ENCODE measurements at places on chromosomes 3 and 15. TPM values are rescaled to one million over a fixed set of nuclear protein-coding genes. Genes with fewer than 3 reads are reported as not detected.

GRCh38 chr15:60594071-60594470, 115.1 kb upstream of the ICE2 start:
- H3K27ac ChIP-seq, result no peak overlapping the region
- H3K27me3 ChIP-seq, result no peaks in the 10 kb centered on the region
- H3K36me3 ChIP-seq, result peaks cover 4% of the 10 kb centered on the region
- peaks cover 33% of the 10 kb centered on the region for H3K4me1 ChIP-seq

Gene CPB1
- total RNA-seq, result not detected

- no peak for DNase-seq
- no peak overlapping the region for H3K27ac ChIP-seq
- no peaks in the 10 kb centered on the region for H3K36me3 ChIP-seq
- H3K4me1 ChIP-seq, result no peaks in the 10 kb centered on the region
Measured at GRCh38 chr3:175005881-175006280, 146.7 kb downstream of the NAALADL2 start.

GRCh38 chr15:96561593-96561992, 231.1 kb downstream of the NR2F2 start:
- H3K4me3 ChIP-seq, result no peak overlapping the region
- DNase-seq, result no peak
- H3K36me3 ChIP-seq, result no peaks in the 10 kb centered on the region

- H3K4me1 ChIP-seq, result no peaks in the 10 kb centered on the region
- H3K27me3 ChIP-seq, result no peaks in the 10 kb centered on the region
- no peak for DNase-seq
- no peak overlapping the region for H3K4me3 ChIP-seq
- H3K27ac ChIP-seq, result no peak overlapping the region
Measured at GRCh38 chr3:72088486-72089025, 303.6 kb upstream of the PROK2 start.

DNA sequence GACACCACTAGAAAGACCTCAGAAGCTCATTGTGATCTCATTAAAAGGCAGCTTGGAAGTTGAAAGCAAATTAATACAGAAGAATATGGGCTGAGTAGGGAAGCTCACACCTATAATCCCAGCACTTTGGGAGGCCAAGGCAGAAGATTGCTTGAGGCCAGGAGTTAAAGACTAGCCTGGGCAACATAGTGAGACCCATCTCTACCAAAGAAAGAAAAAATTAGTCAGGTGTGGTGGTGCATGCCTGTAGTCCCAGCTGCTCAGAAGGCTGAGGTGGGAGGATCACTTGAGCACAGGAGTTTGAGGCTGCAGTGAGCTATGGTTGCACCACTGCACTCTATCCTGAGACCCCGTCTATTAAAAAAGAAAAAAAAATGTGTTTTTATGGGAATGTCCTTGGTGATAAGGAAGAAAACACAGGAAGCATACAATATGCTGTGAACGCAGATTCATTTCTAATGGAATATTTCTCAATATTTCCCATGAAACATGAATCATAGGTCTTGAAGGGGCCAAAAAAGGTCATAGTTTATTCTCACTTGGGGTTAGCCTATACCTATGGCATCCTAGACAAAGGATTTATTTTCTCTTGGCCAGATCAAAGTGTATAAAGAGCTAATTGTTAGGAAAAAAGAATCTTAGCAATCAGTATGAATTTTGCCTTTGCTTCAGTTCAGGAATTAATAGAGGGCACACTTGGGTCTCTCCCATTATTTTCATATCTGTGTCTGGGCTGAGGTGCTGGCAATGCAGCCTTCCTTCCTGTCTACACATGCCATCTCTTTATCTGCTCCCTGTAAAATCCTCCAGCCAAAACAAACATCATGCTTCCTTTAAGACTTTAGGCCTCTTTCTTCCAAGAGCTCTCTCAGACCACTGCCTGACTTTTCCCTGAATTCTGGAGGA, 98.2 kb downstream of the FNDC3B start:
- peaks cover 65% of the 10 kb centered on the region for H3K4me1 ChIP-seq
- H3K4me3 ChIP-seq, result no peak overlapping the region
- DNase-seq, result no peak
- peaks cover 4% of the 10 kb centered on the region for H3K36me3 ChIP-seq

GRCh38 chr15:99185414-99186130, 63.8 kb downstream of the TTC23 start:
- H3K27me3 ChIP-seq, result peaks cover 4% of the 10 kb centered on the region
- no peak for DNase-seq
- H3K4me3 ChIP-seq, result no peak overlapping the region
- no peaks in the 10 kb centered on the region for H3K36me3 ChIP-seq

Gene DNAJA4
- 39.6 TPM for total RNA-seq

Gene SPSB4
- total RNA-seq, result not detected

DNA sequence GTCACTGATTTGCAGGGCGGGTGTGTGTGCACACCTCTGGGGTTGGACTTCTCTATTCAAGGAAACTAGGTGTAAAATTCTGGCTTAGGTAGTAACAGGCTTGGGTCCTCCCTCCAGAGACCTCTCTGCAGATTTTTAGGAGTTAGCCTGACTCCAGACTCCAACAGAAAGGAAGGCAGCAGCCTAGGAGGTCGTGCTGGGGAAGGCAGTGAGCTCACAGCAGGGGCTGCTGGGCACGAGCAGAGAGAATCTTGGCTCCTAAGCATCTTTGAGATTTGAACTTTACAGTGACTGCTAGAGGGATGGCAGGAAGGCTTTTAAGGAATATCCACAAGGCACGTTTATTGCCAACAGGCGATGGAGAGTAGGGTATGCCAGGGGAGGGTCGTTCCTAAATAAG, 612.6 kb downstream of the FOXP1 start:
- no peak overlapping the region for H3K4me3 ChIP-seq
- no peaks in the 10 kb centered on the region for H3K27me3 ChIP-seq
- peaks cover 64% of the 10 kb centered on the region for H3K36me3 ChIP-seq
- H3K4me1 ChIP-seq, result peaks cover 37% of the 10 kb centered on the region
- peak overlapping the region; percentile 35 for H3K27ac ChIP-seq
- DNase-seq, result no peak

Gene CAPN7
- total RNA-seq, result 23.6 TPM

DNA sequence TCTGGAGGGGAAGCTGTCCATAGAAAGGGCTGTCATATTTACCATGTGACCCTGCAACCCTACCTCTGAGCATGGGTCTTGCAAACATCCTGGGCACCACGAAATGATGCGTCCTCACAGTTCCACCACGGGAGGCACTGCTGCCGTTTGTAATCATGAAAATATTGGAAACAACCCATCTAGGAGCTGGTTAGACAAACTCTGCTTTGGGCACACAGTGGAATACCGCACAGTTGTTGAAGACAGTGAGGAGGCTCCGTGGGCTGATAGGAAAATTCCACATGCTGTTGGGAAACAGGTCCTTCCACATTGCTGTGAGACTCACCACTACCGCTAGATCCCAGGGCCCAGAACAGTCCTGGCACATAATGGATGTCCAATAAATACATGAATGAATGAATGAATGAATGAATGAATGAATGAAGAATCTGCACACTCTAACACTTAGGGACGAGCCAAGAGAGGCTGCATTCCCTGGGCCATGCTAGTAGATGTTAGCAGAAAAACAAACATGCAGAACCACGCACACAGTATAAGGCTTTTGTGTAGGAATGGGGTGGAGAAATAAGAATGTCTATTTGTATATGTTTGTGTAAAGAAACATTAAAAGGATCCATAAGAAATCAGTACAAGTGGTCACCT, 40.6 kb downstream of the TPRA1 start:
- H3K36me3 ChIP-seq, result no peaks in the 10 kb centered on the region
- no peak for DNase-seq
- no peak overlapping the region for H3K4me3 ChIP-seq
- H3K27me3 ChIP-seq, result no peaks in the 10 kb centered on the region

Gene STRIT1
- total RNA-seq, result not detected

DNA sequence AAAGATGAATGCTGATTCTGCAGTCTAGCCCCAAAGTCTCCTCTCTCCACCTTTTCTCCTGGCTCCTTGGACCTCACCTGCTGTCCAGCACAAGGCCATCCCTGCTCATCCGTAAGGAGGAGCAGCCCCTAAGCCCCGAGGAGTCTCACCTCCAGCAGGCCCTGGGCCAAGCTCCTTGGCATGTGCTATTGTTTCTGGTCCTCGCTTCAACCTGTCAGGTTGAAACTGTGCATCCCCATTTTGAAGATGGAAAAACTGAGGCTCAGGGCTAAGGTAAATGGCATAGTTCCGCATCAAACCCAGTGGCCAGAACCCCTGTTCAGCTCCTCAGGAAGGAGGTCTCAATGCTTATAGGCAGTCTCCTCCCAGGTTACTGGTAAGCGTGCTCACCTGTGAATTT, 26.1 kb downstream of the CHDH start:
- no peaks in the 10 kb centered on the region for H3K4me1 ChIP-seq
- H3K36me3 ChIP-seq, result no peaks in the 10 kb centered on the region
- H3K4me3 ChIP-seq, result no peak overlapping the region
- no peak overlapping the region for H3K27ac ChIP-seq
- H3K27me3 ChIP-seq, result peaks cover 2% of the 10 kb centered on the region

DNA sequence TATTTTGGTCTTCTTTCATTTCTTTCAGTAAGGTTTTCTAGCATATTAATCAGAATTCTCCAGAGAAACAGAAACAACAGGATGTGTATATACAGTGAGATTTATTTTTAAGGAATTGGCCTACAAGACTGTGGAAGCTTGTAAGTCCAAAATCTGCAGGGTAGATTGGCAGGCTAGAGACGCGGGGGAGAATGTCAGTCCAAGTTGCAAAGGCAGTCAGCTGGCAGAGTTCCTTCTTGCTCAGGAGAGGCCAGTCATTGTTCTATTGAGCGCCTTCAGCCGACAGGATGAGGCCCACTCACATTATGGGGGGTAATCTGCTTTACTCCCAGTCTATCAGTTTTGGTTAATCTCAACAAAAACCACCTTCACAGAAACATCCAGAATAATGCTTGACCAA, 133.4 kb upstream of the UBE3A start:
- H3K4me3 ChIP-seq, result no peak overlapping the region
- no peak for DNase-seq

DNA sequence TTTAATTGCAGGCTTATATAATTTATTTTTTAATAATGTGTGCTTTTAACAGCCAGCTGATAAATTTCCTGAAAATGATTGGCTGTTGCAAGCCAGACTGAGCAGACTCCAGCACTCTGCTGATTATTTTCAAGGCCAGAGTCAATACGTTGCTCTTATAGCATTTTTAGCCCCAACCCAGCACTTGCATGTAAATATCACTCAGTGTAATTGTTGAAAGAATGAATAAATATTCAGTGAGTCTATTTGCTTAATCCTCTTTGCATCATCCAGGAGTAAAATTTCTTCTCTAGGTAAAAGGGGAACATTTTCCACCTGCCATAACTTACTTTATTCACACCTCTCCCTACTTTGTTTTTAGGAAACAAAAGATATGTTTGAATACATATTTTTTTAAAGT, 2.9 kb downstream of the GABRR3 start:
- H3K4me3 ChIP-seq, result no peak overlapping the region
- no peak for DNase-seq
- H3K27me3 ChIP-seq, result peaks cover 2% of the 10 kb centered on the region
- peaks cover 14% of the 10 kb centered on the region for H3K4me1 ChIP-seq
- no peak overlapping the region for H3K27ac ChIP-seq
- no peaks in the 10 kb centered on the region for H3K36me3 ChIP-seq

- H3K36me3 ChIP-seq, result no peaks in the 10 kb centered on the region
- no peaks in the 10 kb centered on the region for H3K4me1 ChIP-seq
- peak; percentile 74 for DNase-seq
- H3K4me3 ChIP-seq, result no peak overlapping the region
Measured at GRCh38 chr15:28975766-28976179, 90.0 kb downstream of the APBA2 start.

GRCh38 chr3:48655606-48656005, 7.1 kb downstream of the CELSR3 start:
- DNase-seq, result peak; percentile 81
- peak overlapping the region; percentile 79 for H3K4me3 ChIP-seq
- H3K4me1 ChIP-seq, result peaks cover 5% of the 10 kb centered on the region

DNA sequence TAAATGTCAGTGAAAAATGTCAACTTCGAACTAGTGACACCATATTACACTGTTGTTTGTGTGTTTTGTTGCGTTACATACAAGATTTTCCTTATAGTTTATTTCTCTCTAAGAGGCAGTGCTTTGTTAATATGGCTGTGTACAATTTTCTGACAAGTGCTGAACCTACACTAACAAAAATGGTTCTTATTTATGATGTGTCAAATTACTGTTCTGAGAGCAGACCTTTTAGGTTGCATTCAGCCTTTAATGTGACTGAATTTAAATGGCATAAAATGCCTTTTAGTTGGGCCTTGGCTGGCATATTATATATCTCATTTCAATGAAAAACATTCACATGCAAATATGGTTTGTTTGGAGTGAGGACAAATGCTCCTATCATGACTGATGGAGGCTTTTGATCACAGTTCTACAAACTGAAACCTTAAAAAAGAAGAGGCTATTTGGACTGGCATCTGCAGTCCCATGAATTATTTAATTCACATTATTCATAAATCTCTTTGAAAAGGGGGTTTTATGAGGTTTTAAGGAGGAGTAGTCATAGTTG, 750.6 kb downstream of the CADM2 start:
- no peak overlapping the region for H3K27ac ChIP-seq
- no peaks in the 10 kb centered on the region for H3K36me3 ChIP-seq
- no peak for DNase-seq
- no peaks in the 10 kb centered on the region for H3K4me1 ChIP-seq
- no peaks in the 10 kb centered on the region for H3K27me3 ChIP-seq

Gene UNC13C
- not detected for total RNA-seq

Gene ACOX2
- total RNA-seq, result not detected

DNA sequence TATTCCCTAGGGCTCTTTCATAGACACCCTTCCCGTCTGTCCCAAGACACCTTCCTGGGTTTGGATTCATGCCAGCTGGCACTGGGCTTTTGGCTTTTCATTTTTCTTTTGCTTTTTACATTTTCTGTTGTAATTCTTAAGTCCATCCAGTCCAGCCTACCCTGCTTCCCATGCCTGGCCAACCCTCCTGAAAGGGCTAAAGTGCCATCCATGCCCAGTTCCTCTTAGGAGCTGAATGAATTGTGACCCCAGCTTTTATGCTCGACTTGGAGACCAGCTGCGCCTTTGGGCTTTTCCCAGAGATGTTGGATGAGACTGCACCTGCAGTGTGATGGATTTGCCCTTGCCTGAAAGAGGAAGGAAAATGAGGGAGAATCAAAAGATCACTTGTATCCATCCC, 25.8 kb downstream of the LRRN1 start:
- H3K4me3 ChIP-seq, result no peak overlapping the region
- H3K4me1 ChIP-seq, result no peaks in the 10 kb centered on the region
- no peaks in the 10 kb centered on the region for H3K27me3 ChIP-seq
- no peak for DNase-seq

Gene OR5AC2
- total RNA-seq, result not detected

- no peaks in the 10 kb centered on the region for H3K36me3 ChIP-seq
- no peaks in the 10 kb centered on the region for H3K4me1 ChIP-seq
- no peak overlapping the region for H3K4me3 ChIP-seq
- H3K27ac ChIP-seq, result no peak overlapping the region
- no peaks in the 10 kb centered on the region for H3K27me3 ChIP-seq
- no peak for DNase-seq
Measured at GRCh38 chr3:80993241-80993945, 768.1 kb downstream of the GBE1 start.

Gene CSPG4
- not detected for total RNA-seq

GRCh38 chr3:105811518-105812193, 57.2 kb downstream of the CBLB start:
- no peak overlapping the region for H3K4me3 ChIP-seq
- H3K36me3 ChIP-seq, result peaks cover 30% of the 10 kb centered on the region
- H3K27ac ChIP-seq, result no peak overlapping the region
- H3K4me1 ChIP-seq, result peaks cover 54% of the 10 kb centered on the region
- H3K27me3 ChIP-seq, result no peaks in the 10 kb centered on the region

Gene SPINT1
- total RNA-seq, result 11.3 TPM

Gene ALDH1L1
- total RNA-seq, result not detected

Gene TFG
- total RNA-seq, result 60.3 TPM
